ENCODE measurements at places on chromosomes 2 and 18. TPM values are rescaled to one million over a fixed set of nuclear protein-coding genes. Genes with fewer than 3 reads are reported as not detected.

The TNFAIP6 gene
- 2.4 TPM for total RNA-seq

GRCh38 chr2:118221536-118222272 is 133.4 kb downstream of the INSIG2 start:
- DNase-seq, result peak; percentile 25
- H3K27ac ChIP-seq, result peak overlapping the region; percentile 91
- H3K4me3 ChIP-seq, result no peak overlapping the region

DNA sequence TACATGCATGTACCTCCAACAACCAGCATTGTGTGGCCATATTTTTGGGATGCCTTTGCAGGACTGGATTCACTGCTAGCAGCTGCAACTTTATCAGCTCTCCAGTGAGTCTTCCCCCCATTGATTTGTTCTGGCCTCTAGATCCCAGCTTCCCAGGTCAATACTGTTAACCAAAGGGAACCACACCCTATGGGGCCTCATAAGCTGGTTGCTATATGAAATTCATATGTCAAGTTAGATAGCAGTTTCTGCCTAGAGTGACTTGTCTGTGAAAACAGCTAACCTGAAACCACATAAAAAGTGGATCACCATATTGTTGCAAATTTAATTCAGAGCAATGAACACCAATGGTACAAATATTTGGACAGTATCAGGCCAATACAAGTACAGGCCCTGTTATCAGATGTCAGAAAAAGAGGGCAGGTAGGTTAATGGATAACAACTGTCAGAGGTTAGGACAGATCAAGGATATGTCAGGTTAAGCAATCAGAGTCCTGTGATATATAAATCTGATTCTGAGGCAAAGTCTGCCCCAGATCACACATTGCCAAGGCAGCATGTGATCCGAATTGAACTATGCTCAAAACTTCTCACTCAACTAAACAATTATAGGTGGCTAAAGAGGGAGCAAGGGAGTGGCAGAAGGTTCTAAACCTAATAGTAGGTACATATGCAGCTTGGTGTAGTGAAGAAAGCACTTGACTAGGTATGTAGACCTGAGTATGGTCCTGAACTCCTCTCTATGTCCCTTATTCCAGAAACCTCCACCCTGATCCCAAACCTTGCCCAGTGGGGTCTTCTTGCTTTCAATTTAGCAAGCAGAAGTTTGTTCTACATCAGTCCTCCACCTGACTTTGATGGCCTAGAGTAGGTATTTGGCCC is 310.2 kb upstream of the STON1 start:
- DNase-seq, result no peak
- H3K4me1 ChIP-seq, result no peaks in the 10 kb centered on the region
- no peak overlapping the region for H3K4me3 ChIP-seq
- H3K27ac ChIP-seq, result no peak overlapping the region

DNA sequence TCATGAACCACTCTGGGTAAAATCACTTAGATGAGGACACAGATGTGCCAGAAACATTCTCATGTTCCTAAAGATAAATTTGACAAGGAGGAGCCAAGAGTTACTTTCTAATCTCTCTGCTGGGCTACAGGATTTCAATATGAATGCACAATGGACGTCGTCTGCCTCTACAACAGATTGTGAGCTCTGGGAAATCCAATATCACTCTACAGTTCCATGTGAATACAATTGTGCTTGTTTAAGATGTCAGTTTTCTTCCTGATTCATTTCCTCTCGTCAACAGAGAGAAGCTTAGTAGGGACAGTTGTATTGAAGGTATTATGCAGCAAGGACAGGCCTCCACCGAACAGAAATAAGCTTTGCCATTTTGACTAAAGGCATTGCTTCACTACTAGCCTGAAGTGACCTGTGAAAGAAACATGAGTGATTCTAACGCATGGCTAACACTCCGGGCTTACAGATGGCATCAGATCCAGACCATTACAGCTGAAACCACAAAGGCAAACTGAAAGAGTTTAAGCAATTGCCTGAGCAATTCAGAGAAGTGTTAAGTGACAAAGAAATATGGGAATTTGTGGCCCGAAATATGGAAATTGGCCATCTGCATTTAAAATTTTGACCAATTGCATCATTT is 1591.5 kb downstream of the LRP1B start:
- no peak overlapping the region for H3K27ac ChIP-seq
- DNase-seq, result no peak
- H3K4me1 ChIP-seq, result no peaks in the 10 kb centered on the region
- no peaks in the 10 kb centered on the region for H3K36me3 ChIP-seq

DNA sequence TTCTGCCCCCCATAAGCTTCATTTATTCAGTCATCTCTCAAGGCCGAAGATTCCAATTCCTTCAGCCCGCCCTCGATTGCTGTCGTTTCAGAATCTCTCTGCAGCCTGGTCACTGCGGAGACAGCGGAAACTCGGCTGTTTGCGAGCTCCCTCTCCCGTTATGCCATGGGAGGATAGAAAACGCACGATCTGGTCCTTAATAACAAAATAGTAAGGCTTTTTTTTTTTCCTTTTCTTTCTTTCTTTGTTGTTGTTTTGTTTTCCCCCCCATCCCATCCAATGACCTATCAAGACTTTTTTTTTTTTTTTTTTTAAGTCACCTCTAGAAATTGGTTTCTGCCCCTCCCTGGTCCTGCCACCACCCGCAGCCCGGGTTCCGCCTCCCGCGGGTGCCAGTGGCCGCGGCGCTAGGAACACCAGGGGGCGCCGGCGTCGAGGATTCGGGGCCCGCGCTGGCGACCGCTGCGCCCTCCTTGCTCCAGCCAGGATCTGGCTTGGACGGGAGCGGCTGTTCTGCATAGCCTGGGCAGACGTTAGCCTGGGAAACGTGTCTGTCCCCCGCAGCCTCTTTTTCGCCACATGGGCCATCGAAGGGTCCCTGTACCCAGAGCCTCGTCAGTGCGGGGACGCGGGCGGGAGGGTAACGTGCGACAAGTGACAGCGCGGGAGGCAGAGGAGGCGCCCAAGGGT is 10.1 kb downstream of the CPLX4 start:
- H3K4me3 ChIP-seq, result peak overlapping the region; percentile 48
- H3K4me1 ChIP-seq, result no peaks in the 10 kb centered on the region
- H3K27ac ChIP-seq, result no peak overlapping the region
- peaks cover 6% of the 10 kb centered on the region for H3K27me3 ChIP-seq
- DNase-seq, result peak; percentile 36

GRCh38 chr2:175976391-175977157 is 25.5 kb downstream of the LNPK start:
- no peaks in the 10 kb centered on the region for H3K27me3 ChIP-seq
- H3K27ac ChIP-seq, result no peak overlapping the region
- DNase-seq, result no peak
- no peaks in the 10 kb centered on the region for H3K4me1 ChIP-seq
- no peak overlapping the region for H3K4me3 ChIP-seq
- peaks cover 4% of the 10 kb centered on the region for H3K36me3 ChIP-seq

GRCh38 chr2:86562922-86563649 is at the start of gene CHMP3:
Gene CHMP3 (minus strand): TSS chr2:86563443. CDS start chr2:86563348, 95 bp downstream.
- H3K4me1 ChIP-seq, result peaks cover 23% of the 10 kb centered on the region
- H3K36me3 ChIP-seq, result no peaks in the 10 kb centered on the region
- H3K27me3 ChIP-seq, result no peaks in the 10 kb centered on the region

DNA sequence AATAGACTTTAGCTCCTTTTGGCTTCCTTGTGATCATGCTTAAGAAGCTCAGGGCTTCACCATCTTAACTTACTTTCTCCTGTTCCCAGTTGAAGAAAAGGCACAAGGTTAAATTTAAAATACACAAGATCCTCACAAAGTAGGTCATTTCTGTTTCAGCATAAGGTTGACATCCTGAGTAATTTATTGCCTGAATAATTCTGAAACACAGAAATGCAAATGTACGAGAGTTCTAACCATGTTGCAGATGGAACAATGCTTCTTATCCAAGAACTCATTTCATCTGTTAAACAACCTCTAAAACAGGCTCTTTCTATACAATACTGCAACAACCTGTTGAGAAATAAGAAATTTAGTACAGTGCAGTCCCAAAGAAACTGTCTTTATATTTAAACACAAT is 395.2 kb downstream of the BCL11A start:
- peaks cover 3% of the 10 kb centered on the region for H3K27me3 ChIP-seq
- no peaks in the 10 kb centered on the region for H3K36me3 ChIP-seq
- H3K27ac ChIP-seq, result no peak overlapping the region
- DNase-seq, result no peak
- H3K4me3 ChIP-seq, result no peak overlapping the region
- H3K4me1 ChIP-seq, result no peaks in the 10 kb centered on the region
